ENCODE measurements at places on chromosomes 5 and 9. TPM values are rescaled to one million over a fixed set of nuclear protein-coding genes. Genes with fewer than 3 reads are reported as not detected.
A peak's percentile ranks its signal among the peaks of the same experiment; 100 is the strongest.

Gene DNAH5
- 12.2 TPM for total RNA-seq

Gene BSPRY
- 15.6 TPM for total RNA-seq

Gene PCDHB9
- 3.1 TPM for total RNA-seq

Gene DIPK1B
- total RNA-seq: 16.9 TPM

Gene BNC2
- 21.7 TPM for total RNA-seq

DNA sequence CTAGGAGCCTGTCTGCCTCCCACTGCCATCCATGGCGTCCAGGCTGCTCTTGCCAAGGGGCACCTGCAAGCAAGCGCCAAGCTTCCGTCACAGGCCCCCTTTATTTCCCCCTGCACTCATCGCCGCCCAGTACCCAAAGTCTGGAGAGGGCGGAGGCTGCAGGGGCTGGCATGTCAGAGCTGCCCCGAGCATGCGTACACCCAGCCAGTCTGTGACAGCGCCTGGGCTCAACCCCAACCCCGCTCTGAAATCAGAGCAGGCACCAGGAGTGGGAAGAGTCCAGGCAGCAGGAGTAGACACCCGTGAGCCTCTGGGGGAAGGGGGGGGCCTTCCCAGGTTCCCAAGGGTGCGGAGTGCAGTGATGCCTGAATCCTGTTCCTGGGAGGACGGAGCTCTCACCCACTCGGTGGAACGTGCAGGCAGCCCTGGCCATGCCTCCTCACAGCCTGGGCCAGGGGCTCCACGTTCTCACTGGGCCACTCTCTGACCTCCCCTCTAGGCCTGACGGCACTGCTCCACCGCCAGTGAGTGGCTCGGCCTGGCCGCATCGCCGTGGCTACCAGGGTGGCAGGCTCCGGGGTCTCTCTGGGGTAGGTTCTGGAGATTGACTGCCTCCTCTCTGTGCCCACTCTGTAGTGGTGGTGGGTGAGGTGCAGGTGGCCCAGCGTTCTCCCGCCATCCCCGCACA lies 469.0 kb downstream of the CDH9 start:
- peak; percentile 64 for DNase-seq
- no peak overlapping the region for H3K4me3 ChIP-seq
- H3K4me1 ChIP-seq: no peaks in the 10 kb centered on the region
- no peak overlapping the region for H3K27ac ChIP-seq

GRCh38 chr5:124504081-124504916 lies 242.1 kb downstream of the ZNF608 start:
- no peak overlapping the region for H3K27ac ChIP-seq
- H3K36me3 ChIP-seq: no peaks in the 10 kb centered on the region
- peaks cover 4% of the 10 kb centered on the region for H3K4me1 ChIP-seq

- H3K4me3 ChIP-seq: no peak overlapping the region
- H3K36me3 ChIP-seq: no peaks in the 10 kb centered on the region
- H3K4me1 ChIP-seq: peaks cover 3% of the 10 kb centered on the region
Measured at GRCh38 chr9:19471737-19472648, 63.2 kb downstream of the ACER2 start.

DNA sequence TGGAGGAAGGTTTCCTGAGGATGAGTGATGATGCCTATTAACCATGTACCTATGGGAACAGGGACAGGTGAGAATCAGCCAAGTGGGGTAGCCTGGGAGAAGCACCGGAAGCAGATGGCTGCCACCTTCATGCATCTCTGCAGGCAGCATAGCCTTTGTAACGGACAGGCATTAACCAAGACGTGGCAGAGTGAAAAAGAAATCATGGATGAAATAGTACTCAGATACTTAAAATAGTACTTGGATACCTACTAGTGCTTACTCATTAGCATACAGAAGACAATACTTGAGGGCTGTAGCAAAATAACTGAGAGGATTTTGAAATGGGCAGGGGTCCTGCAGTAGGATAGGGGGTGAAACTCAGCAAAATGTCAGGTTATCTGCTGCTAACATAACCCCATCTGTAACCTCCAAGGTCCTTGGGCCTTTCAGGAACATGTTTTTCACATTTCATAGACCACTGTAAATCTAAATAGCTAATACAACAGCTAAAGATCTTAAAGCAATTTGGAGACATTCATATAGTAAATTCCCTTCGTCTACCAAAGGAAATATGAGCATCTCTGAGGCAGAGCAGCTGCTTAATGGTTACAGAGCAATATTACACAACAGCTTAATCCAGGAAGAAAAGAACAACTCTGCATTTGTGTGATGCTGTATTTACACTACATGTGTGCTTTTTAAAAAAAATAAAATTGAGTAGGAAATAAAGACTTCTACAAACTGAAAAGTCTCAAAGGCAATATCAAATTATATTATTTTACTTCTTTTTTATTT lies 154.3 kb downstream of the NFIB start:
- peaks cover 8% of the 10 kb centered on the region for H3K4me1 ChIP-seq
- no peak overlapping the region for H3K27ac ChIP-seq
- DNase-seq: no peak

- H3K27me3 ChIP-seq: no peaks in the 10 kb centered on the region
- no peaks in the 10 kb centered on the region for H3K4me1 ChIP-seq
- H3K36me3 ChIP-seq: no peaks in the 10 kb centered on the region
- no peak overlapping the region for H3K4me3 ChIP-seq
- H3K27ac ChIP-seq: no peak overlapping the region
Measured at GRCh38 chr5:44885903-44886302, 77.2 kb downstream of the MRPS30 start.

GRCh38 chr9:14958989-14959388 lies 48.8 kb upstream of the FREM1 start:
- no peak overlapping the region for H3K4me3 ChIP-seq
- no peaks in the 10 kb centered on the region for H3K4me1 ChIP-seq
- DNase-seq: no peak
- H3K27ac ChIP-seq: no peak overlapping the region
- no peaks in the 10 kb centered on the region for H3K27me3 ChIP-seq

- H3K4me3 ChIP-seq: no peak overlapping the region
- peaks cover 5% of the 10 kb centered on the region for H3K36me3 ChIP-seq
- H3K27me3 ChIP-seq: no peaks in the 10 kb centered on the region
- DNase-seq: peak; percentile 23
- H3K4me1 ChIP-seq: peaks cover 67% of the 10 kb centered on the region
- peak overlapping the region; percentile 83 for H3K27ac ChIP-seq
Measured at GRCh38 chr9:136086213-136086881, 8.7 kb downstream of the NACC2 start.

Data from upper lobe of left lung (tissue), 6 donors.